ENCODE measurements at places on chromosomes 4 and X. TPM values are rescaled to one million over a fixed set of nuclear protein-coding genes. Genes with fewer than 3 reads are reported as not detected.

DNA sequence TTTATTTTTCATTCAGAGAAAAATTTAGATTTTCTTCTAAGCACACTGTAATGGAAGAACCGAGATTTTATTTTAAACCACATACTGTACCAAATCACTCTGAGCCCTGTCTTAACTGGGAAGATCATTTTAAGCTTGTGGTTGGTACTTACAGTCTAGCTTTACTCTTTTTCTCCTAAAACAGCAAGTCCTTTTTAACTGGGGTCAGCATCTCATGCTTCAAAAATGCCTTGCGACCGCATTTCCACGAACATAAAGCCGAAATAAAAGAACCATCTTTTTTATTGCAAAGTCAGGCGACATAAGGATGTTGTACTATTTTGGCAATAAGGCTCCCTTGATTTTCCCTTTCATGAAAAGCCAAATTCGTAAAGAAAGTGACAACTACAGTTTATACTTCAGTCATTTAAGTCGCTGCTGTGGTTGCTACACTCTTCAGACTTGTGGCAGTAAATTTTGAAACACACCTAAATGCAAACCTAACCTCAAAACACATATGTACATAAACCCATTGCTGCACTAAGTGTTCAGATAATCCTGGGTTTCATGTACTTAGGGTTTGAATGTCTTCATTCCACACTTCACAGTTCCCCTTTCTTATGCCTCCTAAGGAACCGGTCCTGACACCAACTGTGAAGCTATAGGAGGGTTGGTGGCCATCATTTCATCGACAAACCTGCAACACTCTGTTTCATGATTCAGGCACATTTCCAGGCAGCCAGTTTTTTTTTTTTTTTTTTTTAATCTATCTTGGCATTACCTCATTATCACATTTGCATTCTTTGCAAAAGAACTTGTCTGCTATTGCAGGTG is 3.0 kb downstream of the STOX2 start:
- H3K4me3 ChIP-seq, result no peak overlapping the region
- peaks cover 5% of the 10 kb centered on the region for H3K36me3 ChIP-seq
- H3K4me1 ChIP-seq, result peaks cover 3% of the 10 kb centered on the region
- no peak for DNase-seq
- no peak overlapping the region for H3K27ac ChIP-seq
- peaks cover 43% of the 10 kb centered on the region for H3K27me3 ChIP-seq

GRCh38 chr4:184895012-184895695 is 69.4 kb upstream of the ACSL1 start:
- H3K36me3 ChIP-seq, result peaks cover 8% of the 10 kb centered on the region
- H3K27ac ChIP-seq, result no peak overlapping the region
- H3K27me3 ChIP-seq, result peaks cover 13% of the 10 kb centered on the region

Gene RENBP
- polyA plus RNA-seq, result 1.4 TPM

Gene TMSB15A
- not detected for polyA plus RNA-seq

GRCh38 chr4:48939785-48940184 is 33.2 kb upstream of the OCIAD2 start:
- H3K36me3 ChIP-seq, result peaks cover 8% of the 10 kb centered on the region
- no peak overlapping the region for H3K4me3 ChIP-seq
- no peaks in the 10 kb centered on the region for H3K4me1 ChIP-seq
- no peak overlapping the region for H3K27ac ChIP-seq
- H3K27me3 ChIP-seq, result peaks cover 48% of the 10 kb centered on the region

Gene VCX3A
- polyA plus RNA-seq, result not detected

DNA sequence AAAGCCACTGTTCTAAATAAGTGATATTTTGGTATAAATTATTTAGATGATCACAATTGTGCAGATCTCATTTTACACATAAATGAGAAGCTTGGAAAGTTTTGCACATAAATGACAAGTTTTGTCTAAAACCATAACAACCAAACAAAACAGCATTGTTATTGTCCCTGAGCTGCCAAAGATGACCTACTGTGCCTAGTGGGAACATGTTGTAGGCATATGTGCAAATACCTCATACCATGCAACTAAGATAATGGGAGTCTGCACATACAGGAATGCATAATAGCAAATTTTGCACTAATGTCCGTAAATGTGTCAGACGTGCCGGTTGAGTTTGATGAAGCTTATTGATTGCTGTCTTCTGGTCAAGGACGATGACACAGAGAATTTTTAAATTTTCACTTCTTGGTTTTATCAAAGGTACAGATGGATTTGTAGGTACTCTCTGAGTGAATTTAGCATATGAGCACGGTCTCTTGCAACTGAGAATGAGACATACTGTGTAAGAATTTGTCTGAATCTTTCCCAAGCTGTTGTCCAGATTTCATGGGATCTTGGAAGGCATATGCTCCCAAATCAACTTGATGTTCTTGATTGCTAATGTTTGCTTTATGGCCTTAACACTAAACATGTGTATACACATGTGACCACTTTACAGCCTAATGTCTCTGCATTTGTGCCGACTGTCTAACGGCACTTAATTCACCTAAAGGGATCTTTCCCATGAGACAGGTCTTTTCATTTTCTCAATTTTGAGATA is 1133.5 kb downstream of the FAT4 start:
- DNase-seq, result no peak
- no peaks in the 10 kb centered on the region for H3K36me3 ChIP-seq
- no peaks in the 10 kb centered on the region for H3K4me1 ChIP-seq
- H3K4me3 ChIP-seq, result no peak overlapping the region

DNA sequence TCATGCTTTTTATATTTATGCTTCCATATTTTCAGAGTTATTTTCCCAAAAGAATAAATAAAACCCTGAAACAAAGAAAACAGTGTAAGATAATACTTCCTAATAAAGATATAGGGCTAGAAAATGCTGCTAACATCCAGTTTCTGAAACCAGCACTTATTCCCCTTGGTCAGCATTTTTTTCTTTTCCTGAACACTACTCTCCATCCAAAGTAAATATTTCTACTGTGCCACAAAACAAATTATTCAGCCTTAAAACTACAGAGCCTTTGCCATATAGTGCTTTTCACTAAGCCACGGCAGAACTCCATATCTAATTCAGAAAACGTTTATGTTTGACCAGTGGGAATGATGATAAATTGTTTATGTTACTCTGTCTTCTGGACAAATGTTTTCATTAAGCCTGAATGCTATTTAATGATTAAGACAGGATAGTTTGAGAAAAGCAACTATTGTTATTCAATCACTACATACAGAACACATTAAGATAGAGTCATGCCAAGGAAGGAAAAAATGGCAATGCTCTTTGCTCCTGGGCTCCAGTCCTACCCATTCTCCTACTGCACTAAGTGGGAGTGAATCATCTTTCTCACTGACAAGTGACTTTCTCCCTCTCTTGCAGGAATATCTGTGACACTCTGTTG is 723.9 kb downstream of the FAT4 start:
- H3K27ac ChIP-seq, result no peak overlapping the region
- no peak overlapping the region for H3K4me3 ChIP-seq
- H3K27me3 ChIP-seq, result no peaks in the 10 kb centered on the region
- DNase-seq, result no peak
- no peaks in the 10 kb centered on the region for H3K36me3 ChIP-seq

Gene PDLIM3
- polyA plus RNA-seq, result not detected

- H3K4me3 ChIP-seq, result no peak overlapping the region
- H3K27me3 ChIP-seq, result peaks cover 10% of the 10 kb centered on the region
- no peak for DNase-seq
- H3K36me3 ChIP-seq, result no peaks in the 10 kb centered on the region
- H3K27ac ChIP-seq, result no peak overlapping the region
- no peaks in the 10 kb centered on the region for H3K4me1 ChIP-seq
Observed at GRCh38 chr4:7781993-7782392, 157.7 kb downstream of the AFAP1 start.
